ENCODE measurements at places on chromosomes 11 and 22.

- DNase-seq: no peak
Observed at GRCh38 chr11:72886619-72887018, 72.4 kb downstream of the ATG16L2 start.

- DNase-seq: no peak
Observed at GRCh38 chr11:78586452-78587046, 11.9 kb upstream of the NARS2 start.

DNA sequence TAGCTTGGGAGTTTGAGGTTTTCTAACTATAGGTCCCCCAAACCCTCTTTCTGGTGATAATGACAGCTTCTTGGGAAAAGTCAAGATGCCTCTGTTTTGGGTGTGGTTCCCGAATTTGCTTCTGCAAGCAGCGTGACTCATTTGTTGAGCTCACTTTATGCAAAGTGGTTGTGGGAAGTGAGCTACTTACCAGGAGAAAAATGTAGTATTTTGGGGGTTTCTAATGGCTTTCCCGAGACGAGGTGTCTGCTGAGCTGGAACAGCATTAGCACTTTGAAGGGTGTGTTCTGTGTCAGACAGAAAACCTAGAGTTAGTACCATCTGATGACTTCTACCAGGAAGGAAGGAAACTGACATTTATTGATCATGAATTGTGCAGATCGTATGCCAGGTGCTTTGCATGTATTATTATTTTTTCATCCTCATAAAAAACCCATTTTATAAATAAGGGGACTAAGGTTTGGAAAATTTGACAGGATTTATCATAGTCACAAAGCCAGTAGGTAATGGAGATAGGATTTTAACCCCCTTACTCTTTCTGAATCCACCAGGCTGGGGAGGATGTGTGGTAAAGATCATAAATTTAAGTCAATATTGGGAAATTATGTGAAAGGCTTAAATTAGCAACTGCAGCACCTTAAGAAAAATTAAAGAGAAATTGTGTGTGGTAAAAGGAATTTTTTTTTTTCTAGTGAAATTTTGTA, 108.8 kb upstream of the CD44 start:
- no peak for DNase-seq

DNA sequence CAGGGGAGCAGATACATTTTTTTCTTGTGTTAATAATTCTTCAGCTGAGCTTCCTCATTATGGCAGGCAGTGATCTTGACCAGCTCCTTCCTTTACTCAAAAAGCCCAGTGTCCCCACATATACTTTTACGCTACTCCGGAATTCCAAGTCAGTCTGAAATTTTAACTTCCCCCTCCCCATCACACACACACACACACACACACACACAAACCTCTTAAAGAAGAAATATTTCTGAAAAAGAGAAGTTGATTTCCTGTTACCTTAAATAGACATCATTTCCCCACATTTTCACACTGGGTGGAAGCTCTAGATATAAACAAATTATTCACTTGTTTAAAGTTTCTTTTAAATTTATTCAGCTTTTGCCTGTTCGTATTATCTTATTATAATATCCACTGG, 113.9 kb downstream of the DBX1 start:
- no peak for DNase-seq

GRCh38 chr11:849951-850774, 7.5 kb downstream of the TSPAN4 start:
- DNase-seq: no peak

- no peak for DNase-seq
Observed at GRCh38 chr11:17724020-17724908, 4.9 kb downstream of the MYOD1 start.

DNA sequence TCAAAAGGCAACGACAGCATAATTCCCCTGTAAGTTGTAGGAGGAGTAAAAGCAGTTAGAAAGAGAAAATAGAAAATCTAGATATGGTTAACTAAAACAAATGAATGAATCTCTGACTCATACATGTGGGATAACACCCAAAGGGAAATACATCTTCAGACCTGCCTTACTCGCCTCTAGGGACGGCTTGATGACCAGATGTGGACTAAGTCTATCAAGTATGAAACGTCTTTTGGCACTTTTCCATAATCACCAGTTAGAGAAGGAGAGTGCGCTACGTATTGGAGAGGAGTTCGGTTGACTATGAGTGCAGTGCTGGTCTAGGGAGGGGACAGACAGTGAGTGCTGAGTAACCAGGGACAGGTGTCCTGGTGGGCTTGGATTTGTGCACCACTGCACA, 459.9 kb downstream of the OPCML start:
- no peak for DNase-seq

DNA sequence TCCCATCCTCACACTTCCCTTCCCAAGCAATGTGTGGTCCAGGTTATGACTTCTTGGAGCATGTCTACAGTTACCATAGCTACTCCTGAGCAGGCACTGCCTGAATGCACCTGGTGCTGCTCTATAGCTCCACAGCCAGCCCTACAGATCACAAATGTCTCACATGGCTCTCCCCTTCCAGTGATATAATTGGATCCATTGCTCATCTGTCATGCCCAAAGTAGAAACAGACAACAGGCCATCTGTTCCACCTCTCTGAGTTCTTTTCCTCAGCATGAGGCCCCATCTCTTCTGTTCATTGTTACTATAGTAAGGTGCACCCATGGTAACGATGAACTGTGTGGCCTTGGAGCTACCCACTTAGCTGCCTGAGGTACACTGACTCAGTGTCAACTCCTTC, 320.3 kb upstream of the ZC3H12C start:
- DNase-seq: no peak

DNA sequence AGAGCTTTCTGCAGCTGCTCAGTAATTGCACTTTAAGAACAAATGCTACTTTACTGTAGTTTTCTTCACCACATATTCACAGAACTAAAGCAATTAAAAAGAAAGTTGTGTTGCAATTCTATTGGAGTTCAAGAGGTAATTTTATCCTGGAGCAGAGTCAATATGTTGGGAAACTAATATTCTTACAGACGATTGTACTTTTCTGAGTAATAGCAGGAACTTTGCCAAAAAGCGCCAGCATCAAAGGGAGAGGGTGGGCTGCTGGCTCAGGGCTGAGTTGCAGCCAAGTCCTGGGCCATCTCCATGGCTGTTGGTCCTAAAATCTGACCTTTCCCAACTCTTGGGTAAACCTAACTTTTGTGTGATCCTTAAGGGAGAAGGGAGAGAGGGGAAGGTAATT, 73.6 kb upstream of the MYO18B start:
- no peak for DNase-seq

DNA sequence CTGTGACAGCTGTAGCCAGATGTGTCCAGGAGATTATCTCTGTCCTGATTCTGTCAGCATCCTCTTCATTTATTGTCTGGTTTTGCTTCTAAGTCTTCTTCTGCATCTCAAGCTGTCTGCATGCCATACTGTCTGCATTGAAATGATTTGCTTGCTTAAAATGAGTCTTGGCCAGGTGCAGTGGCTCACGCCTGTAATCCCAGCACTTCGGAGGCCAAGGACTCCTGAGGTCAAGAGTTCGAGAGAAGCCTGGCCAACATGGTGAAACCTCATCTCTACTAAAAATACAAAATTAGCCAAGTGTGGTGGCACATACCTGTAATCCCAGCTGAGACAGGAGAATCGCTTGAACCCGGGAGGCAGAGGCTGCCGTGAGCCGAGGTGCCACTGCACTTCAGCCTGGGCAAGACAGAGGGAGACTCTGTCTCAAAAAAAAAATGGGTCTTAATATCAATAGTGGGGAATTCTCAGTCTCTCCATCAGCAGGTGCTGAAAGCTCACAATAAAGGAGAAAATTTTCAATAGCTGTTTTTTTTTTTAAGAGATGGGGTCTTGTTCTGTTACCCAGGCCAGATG, 39.2 kb upstream of the AMPD3 start:
- no peak for DNase-seq

- no peak for DNase-seq
Observed at GRCh38 chr11:47887910-47888569, 39.9 kb upstream of the NUP160 start.

- peak; percentile 68 for DNase-seq
Observed at GRCh38 chr11:1652771-1653540, 23.4 kb downstream of the KRTAP5-5 start.

- no peak for DNase-seq
Observed at GRCh38 chr11:20388096-20389055, 860 bp downstream of the PRMT3 start.

DNA sequence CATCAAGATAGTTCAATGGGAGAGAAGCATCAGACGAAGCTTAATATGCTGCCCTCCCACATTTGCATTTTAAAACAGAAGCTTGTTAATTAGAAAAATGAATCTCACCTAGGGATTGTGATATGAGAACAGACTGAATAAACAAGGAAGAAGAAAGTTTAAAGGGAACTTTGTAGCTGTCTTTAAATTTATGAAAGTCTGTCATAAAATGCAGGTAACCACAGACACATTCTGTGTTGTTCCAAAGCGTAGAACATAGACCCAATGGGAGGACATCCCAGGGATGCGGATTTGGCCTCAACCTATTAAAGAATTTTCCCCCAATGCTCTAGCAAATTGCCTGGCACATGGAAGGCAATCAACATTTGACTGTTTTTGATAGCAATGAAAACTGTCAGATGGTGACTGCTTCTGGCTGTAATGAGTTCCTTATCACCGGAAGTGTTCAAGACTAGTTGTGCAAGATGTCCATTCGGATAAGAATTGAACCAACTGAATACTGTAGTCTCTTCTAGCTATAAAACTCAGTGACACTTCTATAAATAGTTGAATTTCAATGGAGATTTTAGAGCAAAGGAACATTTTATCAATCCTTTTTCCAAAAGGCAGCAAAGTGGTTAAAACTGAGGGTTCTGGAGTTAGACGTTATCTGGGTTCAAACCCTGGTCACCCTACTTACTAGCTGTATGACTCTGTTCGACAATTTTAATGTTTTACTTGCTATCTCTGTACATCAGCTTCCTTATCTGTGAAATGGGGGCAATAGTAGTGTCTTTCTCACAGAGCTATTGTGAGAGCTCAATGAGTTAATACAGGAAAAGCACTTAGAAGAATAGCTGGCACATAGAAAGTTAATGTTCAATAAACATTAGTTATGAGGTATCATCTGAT, 64.9 kb downstream of the LIF start:
- DNase-seq: no peak

- no peak for DNase-seq
Observed at GRCh38 chr11:14359501-14360031, 583 bp upstream of the RRAS2 start.

DNA sequence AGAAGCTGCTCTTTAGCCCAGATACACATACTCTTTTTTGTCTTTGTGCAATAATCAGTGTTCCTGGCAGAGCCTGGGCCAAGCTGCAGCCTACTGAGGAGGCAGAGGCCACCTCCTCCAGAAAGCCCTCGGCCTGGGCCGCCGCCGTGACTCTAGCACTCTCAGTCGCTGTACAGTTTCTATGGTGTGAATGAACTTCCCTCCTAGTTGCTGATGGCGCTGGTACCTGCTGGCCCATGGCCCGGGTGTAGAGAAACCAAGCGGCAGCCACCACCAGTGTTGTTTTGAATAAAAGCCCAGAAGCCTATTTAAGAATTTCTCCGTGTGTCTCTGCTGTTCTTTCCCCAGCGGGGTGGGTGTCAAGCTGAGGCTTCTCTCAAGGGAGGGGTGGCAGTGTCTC, 118.9 kb downstream of the CACNA1I start:
- DNase-seq: no peak

DNA sequence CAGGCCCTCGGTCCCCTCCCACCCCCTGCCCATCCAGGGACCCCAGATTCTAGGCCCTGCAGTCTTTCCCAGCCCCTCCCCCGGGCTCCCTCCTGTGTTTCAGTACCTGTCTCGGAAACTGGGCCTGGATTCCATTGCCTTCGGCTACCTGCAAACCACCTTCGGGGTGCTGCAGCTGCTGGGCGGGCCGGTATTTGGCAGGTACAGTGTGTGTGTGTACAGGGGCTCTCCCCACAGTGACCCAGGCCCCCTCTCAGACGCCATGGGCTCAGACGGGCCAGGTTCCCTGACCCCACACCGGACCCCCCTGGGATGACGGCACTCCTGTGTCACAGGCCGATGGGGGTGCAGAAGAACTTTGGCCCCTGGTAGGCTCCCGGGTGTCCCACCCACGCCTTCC, 21.1 kb downstream of the PHLDA2 start:
- DNase-seq: no peak

- no peak for DNase-seq
Observed at GRCh38 chr11:33722590-33723234, 13.5 kb downstream of the CD59 start.

GRCh38 chr11:2569321-2569721, 124.5 kb downstream of the KCNQ1 start:
- no peak for DNase-seq

DNA sequence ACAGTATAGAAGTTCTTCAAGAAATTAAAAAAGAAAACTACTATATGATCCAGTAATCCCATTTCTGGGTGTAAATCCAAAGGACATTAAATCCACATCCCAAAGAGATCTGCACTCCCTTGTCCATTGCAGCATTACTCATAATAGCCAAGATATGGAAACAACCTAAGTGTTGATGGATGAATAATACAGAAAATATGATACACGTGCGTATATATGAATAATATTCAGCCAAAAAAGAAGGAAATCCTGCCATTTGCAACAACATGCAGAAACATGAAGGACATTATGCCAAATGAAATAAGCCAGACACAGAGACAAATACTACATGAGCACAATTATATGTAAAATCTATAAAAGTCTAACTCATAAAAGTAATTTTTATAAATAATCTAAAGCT, 306.3 kb upstream of the ANO3 start:
- no peak for DNase-seq

DNA sequence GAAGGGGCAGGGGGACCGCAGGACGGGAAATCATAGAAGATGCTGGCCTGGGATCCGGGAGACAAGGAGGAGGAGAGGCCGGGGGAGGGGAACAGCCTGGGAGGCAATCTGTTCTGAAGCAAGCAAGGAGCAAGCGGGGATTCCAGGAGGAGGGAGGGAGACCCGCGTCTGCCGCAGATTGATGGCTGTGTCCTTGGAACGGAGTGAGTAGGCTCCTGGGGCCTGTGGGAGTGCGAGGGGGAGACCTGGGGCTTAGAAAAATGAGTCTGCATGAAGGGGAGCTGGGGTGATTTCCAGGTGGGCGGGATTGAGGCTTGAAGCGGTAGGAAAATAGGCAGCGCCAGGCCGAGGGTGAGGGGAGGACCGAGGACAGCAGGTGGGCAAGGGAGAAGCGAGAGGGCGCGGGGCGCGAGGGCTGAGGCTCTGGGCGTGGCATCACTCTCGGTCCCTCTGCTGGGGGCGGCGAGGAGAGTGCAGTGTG, 1.6 kb upstream of the LRRC55 start:
- no peak for DNase-seq

DNA sequence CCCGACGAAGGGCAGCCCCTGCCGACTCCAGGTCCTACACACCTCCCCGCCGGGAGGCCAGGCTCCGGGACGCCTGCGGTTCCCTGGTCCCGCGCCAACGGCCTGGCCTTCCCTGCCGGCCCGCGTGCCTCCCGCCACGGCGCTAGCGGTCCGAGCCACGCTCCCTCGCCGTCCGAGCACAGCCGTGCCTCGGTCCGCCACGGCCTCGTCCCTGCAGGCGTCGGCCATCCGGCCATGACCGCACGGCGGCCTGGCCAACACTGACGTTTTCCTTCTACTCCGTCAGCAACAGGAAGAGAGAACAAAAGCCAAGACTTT, 532 bp downstream of the EIF4G2 start:
- no peak for DNase-seq

GRCh38 chr11:6323291-6323905, 3.1 kb upstream of the CAVIN3 start:
- DNase-seq: no peak

GRCh38 chr11:74338963-74339362, 27.5 kb upstream of the P4HA3 start:
- DNase-seq: no peak

- peak; percentile 34 for DNase-seq
Observed at GRCh38 chr11:72812967-72813739, 1.1 kb upstream of the ATG16L2 start.

Data from stimulated activated CD8-positive, alpha-beta memory T cell treated with anti-CD3 and anti-CD28 coated beads, Interleukin-7, amount 100 ng/mL, for 1 hour (primary cell).